Renal pelvis (tissue), 12 donors: ENCODE measurements at places on chromosomes 12 and 14. TPM values are rescaled to one million over a fixed set of nuclear protein-coding genes. Genes with fewer than 3 reads are reported as not detected.

DNA sequence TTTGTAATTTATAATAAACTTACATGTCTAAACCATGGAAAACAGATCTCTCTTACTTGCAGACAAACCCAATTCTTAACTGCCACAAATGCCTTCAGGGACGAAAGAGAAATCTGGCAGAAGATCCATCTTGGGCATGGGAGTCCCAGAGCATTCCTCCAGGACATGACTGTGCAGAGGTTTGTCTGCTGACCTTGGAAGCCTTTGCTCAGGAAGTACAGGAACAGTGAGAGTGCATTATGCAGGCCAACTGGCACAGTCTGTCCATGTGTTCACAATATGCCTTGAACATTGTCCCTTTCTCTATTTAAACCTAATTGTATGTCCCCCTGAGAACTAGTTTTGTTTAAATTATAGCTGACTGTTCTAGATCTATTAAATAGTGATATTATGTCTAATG lies 467.1 kb downstream of the ATP23 start:
- DNase-seq, result no peak

- no peak for DNase-seq
Measured at GRCh38 chr12:41683513-41684240, 461.0 kb downstream of the GXYLT1 start.

DNA sequence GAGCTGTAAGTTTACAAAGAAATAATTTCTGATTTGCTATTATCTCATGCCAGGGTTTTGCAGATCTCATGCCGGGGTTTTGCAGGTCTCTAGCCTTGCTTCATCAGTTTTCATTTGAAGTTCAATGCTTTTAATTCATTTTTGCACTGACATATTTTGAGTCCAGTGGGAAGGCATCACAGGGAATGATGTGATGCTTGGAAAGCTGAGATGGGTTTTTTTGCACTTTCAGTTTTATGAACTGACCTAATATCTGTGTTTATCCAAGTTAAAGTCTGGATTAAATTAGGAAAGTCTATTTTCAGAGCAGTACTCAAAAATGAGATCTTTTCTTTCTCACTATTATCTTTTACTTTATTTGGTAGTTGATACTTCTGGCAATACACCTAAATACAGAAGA lies 23.6 kb upstream of the REP15 start:
- no peak for DNase-seq

DNA sequence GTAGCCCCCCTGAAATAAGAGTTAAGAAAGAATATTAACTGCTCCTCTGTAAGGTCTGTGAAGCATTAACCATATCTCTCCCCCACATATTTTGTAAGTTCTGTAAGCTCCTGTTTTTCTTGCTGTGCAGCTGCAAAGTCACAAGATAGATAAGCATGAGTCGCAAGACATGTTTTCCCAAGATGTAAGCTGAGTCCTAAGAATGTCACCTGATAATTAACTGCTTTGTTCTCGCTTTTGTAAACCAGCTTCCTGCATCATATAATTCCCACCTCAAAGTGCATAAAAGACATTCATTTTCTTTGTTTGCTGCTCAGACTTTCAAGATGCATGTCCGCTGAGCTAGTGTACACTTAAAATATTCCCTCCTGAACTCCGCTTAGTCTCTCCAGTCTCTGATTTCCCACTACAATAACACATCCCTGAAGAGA lies 27.0 kb upstream of the PHC1 start:
- DNase-seq, result no peak

GRCh38 chr12:75974323-75975187 lies 57.0 kb downstream of the PHLDA1 start:
- DNase-seq, result no peak

DNA sequence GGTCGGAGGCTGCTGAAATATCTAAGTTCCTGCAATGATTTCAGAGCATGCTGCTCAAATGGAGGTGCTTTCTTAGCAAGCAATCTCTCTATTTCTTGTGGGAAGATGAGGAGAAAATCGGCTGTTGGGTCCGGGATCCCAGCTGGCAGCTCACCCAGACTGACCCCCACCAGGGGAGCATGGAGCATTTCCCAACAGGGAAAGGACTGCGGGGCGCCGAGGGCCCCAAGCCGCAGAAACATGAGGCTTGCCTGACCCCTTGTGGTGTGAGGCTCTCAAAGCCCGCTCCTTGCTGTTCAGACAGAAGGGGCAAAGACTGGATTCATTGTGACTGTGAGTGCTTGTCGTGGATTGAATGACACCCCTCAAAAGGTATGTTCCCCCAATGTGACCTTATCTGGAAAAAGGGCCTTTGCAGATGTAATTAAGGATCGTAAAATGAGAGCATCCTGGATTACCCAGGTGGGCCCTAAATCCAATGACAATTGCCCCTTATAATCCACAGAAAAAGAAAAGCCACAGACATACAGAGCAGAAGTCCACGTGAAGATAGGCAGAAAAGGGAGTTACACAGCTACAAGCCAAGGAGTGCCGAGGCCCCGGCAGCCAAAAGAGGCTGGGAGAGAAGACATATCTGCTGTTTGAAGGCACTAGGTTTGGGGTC lies 116.3 kb upstream of the VASH1 start:
- DNase-seq, result peak; percentile 22

SERPINA1 gene
- polyA plus RNA-seq, result 81.3 TPM

LPAR5 gene
- 1.4 TPM for polyA plus RNA-seq
